NCI-H2171 treated with DMSO at 0.1 percent for 48 hours (cell line): ENCODE measurements at places on chromosomes 7 and 10.

DNA sequence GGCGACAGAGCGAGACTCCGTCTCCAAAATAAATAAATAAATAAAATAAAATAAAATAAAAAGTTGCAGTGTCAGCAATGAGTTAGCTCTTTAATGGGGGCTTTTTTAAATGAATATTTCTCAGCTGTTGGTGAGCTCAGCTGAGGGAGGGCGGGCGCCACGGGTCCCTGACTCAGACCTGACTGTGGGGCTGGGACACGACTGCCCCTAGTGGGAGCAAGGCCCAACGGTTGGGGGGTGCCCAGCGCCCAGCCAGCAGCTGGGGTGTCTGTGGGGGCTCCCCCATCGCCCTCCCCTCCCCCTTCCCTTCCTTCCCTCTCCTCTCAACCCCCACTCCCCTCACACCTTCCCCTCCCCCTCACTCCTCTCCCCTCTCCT lies 46.6 kb downstream of the PWWP2B start:
- DNase-seq = no peak

GRCh38 chr10:117431160-117431559 lies 55.9 kb upstream of the PDZD8 start:
- peak; percentile 9 for DNase-seq

DNA sequence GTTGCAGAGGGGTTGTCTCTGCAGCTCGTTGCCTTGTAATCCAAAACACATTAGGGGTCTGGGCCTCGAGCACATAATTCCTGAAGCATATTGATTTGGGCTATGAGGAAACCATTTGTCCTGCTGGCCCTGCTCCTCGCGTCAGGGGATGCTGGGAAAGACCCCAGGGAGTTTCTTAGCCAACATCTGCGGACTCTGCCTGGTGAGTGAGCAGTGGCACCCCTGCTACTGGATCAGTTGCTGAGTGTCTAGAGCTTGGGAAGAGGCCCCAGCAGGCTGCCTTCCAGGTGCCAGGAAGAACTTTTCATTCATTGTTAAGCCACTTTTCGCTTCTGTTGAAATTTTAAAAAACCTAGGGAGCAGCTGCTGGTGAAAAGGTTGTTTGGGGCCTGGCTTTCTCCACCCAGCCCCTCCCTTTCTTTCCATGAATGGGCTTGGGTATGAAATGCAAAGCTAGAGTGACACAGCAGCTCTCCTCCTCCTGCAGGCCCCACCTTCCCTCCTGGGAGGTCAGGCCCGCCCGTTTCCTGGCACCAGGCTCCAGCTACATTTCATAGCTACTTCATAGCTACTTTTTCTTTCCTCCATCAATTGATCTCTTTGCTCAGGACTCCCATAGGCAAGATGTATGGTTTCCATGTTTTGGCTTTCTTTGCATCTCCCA lies 26.8 kb downstream of the TACR2 start:
- peak; percentile 35 for DNase-seq

GRCh38 chr10:1195828-1196227 lies 139.6 kb downstream of the WDR37 start:
- DNase-seq = no peak

DNA sequence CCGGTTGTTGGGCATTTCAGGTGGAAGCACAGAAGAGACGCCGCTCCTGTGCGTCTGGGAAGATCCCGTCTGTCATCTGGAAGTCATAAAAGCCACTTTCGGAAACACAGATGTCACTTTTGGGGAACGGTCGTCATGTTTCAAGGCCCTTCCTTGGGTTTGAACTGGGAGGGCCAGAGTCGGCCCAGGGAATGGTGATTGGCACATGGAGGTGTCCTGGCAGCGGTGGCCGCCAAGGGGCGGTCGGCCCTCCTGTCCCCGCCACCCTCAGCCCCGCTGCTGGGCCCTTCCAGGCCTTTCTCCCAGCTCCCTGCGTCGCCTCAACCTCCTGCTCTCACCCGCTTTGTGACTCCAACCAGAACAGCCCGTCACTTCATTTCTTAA lies 115.2 kb upstream of the SFMBT2 start:
- DNase-seq = no peak

- DNase-seq = peak; percentile 8
Measured at GRCh38 chr7:122887198-122887597, 938 bp upstream of the CADPS2 start.
